GM23248 (cell line): ENCODE measurements at places on chromosomes 12 and 14.

- DNase-seq = peak; percentile 2
These were observed 39.3 kb downstream of the SRRM4 start for GRCh38 chr12:119020406-119021360.

DNA sequence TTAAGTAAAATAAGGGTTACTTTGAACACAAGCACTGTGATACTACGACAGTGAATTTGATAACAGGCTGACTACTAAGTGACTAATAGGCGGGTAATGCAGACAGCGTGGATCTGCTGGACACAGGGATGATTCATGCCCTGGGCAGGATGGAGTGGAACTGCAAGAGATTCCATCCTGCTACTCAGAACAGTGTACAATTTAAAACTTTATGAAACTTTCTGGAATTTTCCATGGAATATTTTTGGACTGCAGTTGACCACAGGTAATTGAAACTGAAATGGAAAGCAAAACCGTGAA, 46.0 kb downstream of the YEATS4 start:
- DNase-seq = peak; percentile 97

DNA sequence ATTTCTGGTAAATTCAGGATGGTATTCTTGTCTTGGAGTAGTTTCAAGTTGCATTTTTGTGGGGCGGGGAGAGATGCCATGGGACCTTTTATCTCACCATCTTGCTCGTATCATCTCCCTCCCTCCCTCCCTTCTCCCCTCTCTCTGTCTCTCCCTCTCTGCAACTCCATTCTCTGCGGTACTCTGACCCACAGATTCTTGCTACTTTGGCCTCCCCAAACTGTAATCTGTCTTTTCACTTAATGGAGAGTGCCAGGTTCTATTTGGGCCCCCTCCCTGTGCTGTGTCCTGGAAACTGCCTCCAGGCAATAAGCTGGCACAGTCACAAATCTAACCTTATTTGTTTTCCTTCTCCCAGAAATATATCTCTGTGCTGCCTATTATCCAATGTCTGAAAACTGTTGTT, 175.2 kb downstream of the PAWR start:
- DNase-seq = no peak

GRCh38 chr14:32825058-32825457, 113.6 kb upstream of the NPAS3 start:
- no peak for DNase-seq

DNA sequence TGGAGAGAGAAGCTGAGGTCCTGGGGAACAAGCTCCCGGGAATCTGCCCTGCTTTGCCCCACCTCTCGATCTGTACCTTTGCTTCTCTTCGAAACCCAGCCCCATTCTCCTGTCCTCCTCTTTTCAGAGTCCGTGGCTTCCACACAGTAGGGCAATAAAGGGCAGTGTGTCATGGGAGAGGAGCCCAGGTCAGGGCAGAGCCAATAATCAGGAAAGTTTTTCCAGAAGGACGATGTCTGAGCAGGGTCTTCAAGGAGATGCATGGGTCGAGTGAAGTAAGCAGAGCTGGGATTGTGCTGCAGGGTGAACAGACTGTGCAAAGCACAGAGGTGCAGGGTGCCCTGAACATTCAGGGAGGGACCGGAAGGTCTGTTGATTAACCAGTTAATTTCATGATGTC, 22.1 kb upstream of the SERPINA4 start:
- DNase-seq = no peak

- peak; percentile 94 for DNase-seq
These were observed 15.4 kb upstream of the NIN start for GRCh38 chr14:50846226-50846880.

DNA sequence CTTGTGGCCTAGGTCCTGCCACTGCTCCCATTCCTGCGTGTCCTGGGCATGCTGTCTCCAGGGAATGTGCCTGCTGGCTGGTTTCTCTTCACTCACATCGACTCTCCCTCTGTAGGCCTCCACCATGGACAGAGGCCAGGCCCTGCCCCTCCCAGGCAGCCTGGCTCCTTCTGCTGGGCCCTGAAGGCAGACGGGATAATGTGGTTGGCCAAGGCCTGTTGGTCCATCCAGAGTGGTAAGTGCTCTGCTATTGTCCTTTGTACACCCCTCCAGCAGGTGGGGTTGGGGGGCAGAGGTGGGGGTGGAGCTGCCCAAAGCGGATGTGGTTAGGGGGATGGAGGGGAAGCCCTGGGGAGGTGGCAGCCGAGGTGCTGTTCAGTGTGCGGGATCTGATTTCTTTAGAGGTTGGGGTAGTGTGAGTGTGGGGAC, 9.5 kb upstream of the NR4A1 start:
- DNase-seq = peak; percentile 73

DNA sequence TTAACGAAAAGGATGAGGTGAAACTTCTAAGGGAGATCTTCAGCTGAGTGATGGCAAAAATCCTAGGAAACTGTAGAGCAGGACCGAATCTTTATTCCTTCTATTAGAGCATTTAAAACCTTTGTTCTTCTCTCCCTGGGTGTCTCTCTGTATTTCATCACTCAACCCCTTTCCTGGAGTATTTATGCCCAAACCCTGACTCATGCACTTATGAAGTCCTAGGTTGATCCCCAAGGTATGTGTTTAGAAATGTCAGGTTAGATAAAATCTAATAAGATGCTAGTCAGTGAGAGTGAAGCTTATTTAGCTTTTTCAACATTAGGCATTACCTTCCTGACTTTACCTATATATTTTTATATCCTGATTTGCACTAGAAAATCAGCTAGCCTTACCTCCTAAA, 239.8 kb upstream of the NPAS3 start:
- DNase-seq = peak; percentile 58

GRCh38 chr12:29208060-29208459, 59.0 kb downstream of the FAR2 start:
- no peak for DNase-seq

- DNase-seq = peak; percentile 78
These were observed 906 bp downstream of the MARK3 start for GRCh38 chr14:103385929-103386712.

- DNase-seq = peak; percentile 24
These were observed 303.3 kb upstream of the TMPO start for GRCh38 chr12:98211909-98212695.

- DNase-seq = peak; percentile 63
These were observed 169.5 kb downstream of the TTC8 start for GRCh38 chr14:88993946-88994345.

GRCh38 chr12:50599366-50600095, 94.7 kb downstream of the DIP2B start:
- no peak for DNase-seq

GRCh38 chr12:87815771-87816585, 213.2 kb downstream of the C12orf50 start:
- peak; percentile 10 for DNase-seq

- DNase-seq = peak; percentile 23
These were observed 72.4 kb downstream of the FERMT2 start for GRCh38 chr14:52878469-52878868.

DNA sequence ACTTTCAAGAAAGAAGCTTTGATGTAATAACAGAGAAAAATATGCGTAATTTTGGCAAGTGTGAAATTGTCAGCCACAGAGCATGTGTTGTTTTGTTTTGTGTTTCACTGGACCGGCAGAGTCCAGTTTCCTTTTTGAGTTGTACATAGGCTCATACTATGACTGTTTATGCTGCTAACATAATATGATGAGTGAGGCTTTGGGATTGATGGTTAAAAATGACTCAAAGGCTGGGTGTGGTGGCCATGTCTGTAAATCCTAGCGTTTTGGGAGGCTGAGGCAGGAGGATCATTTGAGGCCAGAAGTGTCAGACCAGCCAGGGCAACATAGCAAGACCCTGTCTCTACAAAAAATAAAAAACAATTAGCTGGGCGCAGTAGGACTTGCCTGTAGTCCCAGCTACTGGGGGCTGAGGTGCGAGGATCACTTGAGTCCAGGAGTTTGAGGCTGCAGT, 487.9 kb downstream of the PCNX1 start:
- peak; percentile 79 for DNase-seq

- DNase-seq = no peak
These were observed 275.9 kb downstream of the TMEM132C start for GRCh38 chr12:128542844-128543243.

GRCh38 chr12:55683676-55684075, 24.0 kb downstream of the ITGA7 start:
- no peak for DNase-seq

- DNase-seq = no peak
These were observed 91.5 kb downstream of the APAF1 start for GRCh38 chr12:98736352-98737321.

- no peak for DNase-seq
These were observed 142.0 kb downstream of the BCL11B start for GRCh38 chr14:99129998-99130397.

DNA sequence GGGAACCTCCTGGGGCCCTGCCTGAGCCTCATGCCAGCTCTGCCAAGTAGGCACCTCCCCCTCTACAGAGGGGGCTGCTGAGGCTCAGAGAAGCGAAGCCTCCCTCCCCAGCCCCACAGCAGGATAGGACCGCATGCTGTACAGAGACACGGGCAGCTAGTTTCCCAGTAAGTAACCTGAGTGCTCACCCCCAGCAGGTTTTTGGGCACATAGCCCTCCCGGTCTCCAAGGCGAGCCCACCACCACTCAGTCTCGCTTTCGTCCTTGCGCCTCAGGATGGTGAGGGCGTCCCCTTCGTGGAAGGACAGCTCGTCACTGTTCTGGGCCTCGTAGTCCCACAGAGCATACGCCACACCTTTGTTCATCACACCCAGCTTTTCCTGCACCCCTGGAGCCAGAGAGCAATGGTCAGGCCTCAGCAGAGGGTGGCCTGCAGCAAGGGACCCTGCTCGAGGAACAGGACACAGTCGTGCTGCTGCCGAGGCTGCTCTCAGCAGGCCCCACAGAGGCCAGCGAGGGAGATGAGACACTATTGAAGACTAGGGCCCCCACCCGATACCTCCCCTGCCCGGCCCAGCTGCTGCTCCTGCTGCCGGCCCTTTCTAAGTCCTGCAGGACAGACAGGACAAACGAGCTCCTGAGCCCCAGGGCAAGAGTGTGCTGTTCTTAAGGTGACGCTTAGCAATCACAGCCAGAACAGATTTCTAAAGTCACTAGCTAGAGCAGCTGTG, 20.4 kb downstream of the ZFYVE21 start:
- no peak for DNase-seq

- peak; percentile 6 for DNase-seq
These were observed 126.7 kb downstream of the PRKD1 start for GRCh38 chr14:29800961-29801360.

GRCh38 chr12:110010853-110011723, 11.9 kb downstream of the ANKRD13A start:
- DNase-seq = no peak

GRCh38 chr12:108099073-108099472, 30.0 kb upstream of the WSCD2 start:
- DNase-seq = peak; percentile 35

GRCh38 chr12:25063873-25064628, 115.2 kb upstream of the BCAT1 start:
- no peak for DNase-seq

GRCh38 chr12:65335981-65336380, 57.5 kb downstream of the MSRB3 start:
- no peak for DNase-seq

DNA sequence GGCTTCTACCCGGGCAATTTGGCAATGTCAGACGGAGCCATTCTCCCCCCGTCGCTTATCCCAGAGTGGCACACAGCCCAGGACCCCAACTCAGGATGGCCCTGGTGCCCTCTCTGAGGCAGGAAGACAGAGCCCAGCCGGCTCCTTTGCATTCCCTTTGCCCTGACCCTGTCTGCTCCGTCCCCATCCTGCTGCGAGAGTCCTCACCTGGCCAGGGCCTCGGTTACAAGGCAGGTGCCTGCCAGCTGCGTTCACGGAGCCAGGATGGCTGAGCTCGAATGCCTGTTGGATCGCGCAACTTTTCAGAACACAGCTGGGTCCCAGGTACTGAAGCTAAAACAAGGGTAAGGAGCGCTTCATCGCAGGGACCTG, 18.6 kb downstream of the LRTM2 start:
- DNase-seq = no peak

- DNase-seq = peak; percentile 21
These were observed 17.6 kb upstream of the TRAF3 start for GRCh38 chr14:102759456-102760187.

DNA sequence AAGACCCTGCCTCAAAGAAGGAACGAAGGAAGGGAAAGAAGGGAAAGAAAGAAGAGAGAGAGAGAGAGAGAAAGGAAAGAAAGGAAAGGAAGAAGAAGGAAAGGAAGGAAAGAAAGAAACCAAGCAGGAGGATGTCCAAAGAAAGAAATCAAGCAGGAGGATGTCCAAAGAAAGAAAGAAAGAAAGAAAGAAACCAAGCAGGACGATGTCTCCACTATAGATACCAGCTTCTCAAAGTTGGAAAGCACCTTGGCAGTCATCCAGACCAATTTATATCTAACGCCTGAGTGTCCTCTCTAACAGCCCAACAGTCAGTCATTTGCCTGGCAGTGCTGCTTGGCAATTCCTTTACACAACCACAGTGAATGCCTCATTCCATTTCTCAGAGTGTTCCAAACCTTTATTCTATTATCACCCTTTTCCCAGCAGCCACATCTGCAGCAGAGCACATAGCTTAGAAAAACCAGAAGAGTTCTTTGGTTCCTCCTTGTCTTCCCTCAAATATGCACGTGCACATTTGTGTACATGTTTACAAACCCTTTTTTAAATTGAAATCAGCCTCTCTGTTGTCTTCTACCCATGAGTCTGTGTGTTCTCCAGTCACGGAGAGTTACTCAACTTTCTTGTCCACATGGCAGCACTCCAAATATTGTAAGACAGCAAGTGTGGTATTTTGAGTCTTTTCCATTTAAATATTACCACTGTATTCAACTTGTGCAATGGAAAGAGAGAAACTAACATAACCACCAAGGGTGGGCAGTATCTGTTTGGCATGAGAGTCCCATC, 138.4 kb downstream of the STXBP6 start:
- peak; percentile 96 for DNase-seq

GRCh38 chr12:44848703-44849085, 27.4 kb downstream of the NELL2 start:
- no peak for DNase-seq

- DNase-seq = no peak
These were observed 49.6 kb downstream of the TC2N start for GRCh38 chr14:91817566-91818325.

DNA sequence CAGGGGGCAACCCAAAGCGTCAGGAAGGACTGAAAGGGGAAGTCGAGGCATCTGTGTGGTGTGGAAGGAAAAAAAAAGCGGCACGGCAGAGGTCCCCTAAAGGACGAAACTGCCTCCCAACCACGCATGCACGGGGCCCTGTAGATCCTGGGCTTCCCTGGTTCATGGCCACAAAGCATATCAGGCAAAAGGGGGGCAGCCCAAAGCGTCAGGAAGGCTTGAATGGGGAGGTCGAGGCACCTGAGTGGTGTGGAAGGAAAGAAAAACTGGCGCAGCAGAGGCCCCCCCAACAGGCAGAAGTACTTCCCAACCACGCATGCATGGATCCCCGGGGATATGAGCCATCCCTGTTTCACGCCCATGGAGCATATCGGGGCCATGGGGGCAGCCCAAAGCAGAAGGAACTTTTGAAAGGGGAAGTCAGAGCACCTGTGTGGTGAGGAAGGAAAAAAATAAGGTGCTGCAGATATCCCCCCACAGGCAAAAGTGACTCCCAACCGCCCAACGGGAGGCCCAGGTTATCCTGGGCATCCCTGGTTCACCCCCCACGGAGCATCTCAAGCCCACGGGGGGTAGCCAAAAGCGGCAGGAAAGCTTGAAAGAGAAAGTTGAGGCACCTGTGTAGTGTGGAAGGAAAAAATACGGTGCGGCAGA, 581.2 kb downstream of the ALG10 start:
- no peak for DNase-seq

- no peak for DNase-seq
These were observed 32.0 kb upstream of the CFAP54 start for GRCh38 chr12:96457191-96457930.

GRCh38 chr14:38367922-38368321, 112.0 kb upstream of the CLEC14A start:
- no peak for DNase-seq

GRCh38 chr12:54004063-54004840, 4.3 kb downstream of the HOXC9 start:
- DNase-seq = no peak
